Activated T-cell treated with anti-CD3 and anti-CD28 coated beads for 1 hour (primary cell): ENCODE measurements at places on chromosomes 5 and 9.

DNA sequence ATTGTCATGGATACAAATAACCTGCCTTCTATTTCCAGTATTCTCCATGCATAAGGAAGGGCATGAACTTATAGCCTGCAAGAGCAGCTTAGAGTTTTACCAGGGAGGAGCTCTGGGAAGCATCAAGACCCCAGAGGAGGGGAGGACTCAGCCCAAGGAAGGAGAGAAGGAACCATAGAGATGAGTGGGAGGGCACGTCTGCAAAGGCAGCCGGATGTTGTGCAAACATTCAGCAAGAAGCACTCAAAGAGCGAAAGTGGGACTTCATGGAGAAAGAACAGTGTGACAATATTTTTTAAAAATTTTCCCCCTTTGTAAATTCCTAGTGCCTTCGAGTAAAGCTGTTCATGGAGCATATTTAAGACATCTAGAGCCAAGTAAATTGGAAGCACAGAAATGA is 270.1 kb upstream of the PTGER4 start:
- DNase-seq: no peak

GRCh38 chr5:53002491-53002890 is 13.3 kb downstream of the ITGA2 start:
- DNase-seq: no peak

- DNase-seq: no peak
Observed at GRCh38 chr9:118290116-118290515, 585.9 kb downstream of the TLR4 start.

- DNase-seq: no peak
Observed at GRCh38 chr5:53180991-53181390, 71.4 kb upstream of the MOCS2 start.

GRCh38 chr5:1098986-1099597 is 12.8 kb downstream of the SLC12A7 start:
- no peak for DNase-seq
